ENCODE measurements at places on chromosomes 3 and 15. TPM values are rescaled to one million over a fixed set of nuclear protein-coding genes. Genes with fewer than 3 reads are reported as not detected.

The CD200R1 gene
- total RNA-seq, result 4.6 TPM

DNA sequence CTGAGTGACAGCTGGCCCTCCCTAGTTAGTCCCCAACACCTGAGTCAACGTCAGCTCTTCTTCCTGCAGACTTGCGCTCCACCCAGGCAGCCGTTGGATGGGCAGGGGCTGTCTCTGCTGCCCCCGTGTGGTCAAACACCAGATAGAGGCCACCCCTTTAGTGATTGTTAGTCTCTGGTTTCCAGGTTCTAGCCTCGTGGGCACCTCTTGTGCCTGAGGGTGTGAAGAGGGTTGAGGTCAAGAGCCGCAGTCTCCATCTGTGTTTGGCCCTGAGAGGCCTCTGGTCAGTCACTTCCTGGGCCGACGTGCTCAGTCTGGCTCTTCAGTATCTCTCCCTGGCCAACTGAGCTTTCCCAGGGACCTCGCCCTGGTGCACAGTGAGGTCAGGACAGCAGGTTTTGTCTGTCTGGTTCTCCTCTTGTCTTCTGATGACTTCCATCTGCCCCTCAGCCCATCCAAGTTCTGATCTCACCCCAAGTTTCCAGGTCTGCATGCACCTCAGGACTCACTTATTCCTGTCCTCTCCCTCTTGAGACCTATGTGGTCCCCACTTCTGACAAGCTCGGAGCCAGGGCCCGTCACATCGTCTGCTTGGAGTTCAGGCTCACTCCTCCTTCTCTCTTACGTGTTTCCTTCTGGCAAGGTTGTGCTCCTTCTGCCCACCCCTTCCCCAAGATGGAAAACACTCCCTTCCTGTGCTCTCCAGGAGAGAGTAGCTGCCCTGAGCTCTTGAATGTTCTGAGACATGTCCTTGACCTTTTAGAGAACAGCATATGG, 20.9 kb downstream of the CD276 start:
- peak; percentile 78 for DNase-seq

The SLC22A13 gene
- total RNA-seq, result 0.51 TPM

The ZIC1 gene
- 1.9 TPM for total RNA-seq

The MEF2A gene
- 166 TPM for total RNA-seq

The DUOXA2 gene
- total RNA-seq, result 1.2 TPM

The RTP3 gene
- total RNA-seq, result not detected

DNA sequence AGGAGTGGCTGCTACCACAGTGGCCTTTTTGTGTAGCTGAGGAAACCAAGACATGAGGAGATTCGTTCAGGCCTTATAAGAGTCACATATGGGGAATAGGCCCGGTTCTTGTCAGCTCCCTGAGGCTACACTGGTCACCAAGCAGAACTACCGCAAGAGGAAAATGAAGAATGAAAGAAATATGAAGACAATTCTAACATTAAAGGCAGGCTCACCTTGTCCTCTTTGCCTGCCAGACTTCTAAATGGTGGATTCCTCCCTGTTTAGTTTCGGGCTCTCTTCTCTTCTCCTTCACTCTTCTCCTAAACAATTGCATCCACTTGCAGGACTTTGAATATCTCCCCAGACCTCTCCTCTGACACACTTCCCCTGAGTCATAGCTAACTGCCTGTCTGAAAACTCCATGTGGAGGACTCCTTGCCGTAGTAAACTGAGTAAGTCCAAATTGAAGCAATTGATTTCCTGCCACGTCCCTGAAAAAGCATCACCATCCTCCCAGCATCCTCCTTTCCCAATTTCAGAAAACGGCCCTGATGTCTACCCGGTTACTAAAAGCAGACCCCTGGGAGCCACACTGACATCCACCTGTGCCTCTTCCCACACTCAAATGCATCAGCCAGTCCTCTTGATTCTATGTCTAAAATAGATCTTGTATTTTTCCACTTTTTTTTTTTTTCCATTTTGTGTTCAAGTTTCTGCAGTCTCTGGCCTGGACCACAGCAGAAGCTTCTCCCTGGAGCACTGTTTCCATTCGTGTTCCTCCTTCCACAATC, 30.3 kb upstream of the VEPH1 start:
- no peak for DNase-seq

The IMPG2 gene
- total RNA-seq, result 2.1 TPM

DNA sequence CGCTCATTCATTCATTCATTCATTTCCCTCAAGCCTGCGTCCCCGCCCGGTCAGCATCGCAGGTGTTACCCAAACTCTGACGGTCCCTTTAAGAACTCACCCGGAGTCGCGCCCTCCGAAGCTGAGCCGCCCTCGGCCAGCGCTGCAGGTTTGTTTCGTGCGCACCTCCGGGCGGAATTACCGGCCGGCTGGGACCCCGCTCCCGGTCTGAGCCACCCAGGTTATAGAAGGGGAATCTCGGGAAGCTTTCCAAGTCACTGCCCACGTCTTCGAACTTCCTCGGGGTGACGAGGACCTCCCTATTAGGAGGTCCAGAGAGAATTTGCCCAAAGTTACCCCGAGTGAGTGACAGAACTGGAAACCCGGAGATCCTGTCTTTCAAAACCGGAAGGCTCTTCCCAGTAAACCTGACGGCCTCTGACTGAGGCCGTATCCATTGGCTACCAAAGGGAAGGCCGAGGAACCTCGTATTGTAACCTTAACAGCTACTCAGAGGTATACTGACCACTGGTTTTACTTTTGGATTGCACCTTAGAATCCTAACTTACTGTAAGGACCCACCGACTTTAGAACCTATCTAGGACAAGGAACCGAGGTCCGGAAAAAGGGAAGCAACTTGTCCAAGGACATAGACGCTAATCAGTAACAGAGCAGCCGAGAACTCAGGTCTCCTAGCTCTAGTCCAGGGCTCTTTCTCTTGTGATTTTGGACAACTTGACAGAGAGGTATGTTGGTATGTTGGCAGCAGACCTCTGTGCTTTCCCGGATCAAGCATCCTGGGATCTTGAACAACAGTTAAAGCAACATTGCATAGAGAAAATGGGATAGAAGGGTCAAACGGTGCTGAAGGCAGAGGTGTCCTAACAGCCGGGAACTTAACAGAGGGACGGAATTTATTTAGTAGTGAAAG, 788 bp upstream of the DLG1 start:
- no peak for DNase-seq

- DNase-seq, result no peak
Observed at GRCh38 chr3:107452436-107452835, 70.3 kb upstream of the BBX start.

DNA sequence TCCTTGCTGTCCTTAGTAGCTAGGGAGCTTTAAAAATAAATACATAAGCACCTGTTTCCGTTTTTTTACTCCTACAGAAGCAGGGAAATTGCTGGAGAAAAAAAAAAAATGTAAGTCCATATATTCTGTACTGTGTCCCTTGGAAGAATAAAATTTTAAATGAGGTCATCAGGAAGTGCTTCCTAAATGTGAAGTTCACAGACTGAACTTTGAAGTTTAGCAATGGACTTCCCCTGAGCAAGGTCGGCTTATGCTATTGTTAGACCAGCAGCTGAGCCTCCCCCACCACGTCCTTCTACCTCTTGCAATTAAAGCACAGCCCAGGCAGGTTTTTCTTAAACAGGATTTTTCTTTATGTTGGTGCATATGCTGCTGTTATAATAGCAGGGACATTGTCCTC, 26.3 kb downstream of the LIPC start:
- DNase-seq, result no peak

- DNase-seq, result peak; percentile 62
Observed at GRCh38 chr3:46883054-46883829, 5.7 kb downstream of the PTH1R start.

The SNTN gene
- not detected for total RNA-seq

- no peak for DNase-seq
Observed at GRCh38 chr15:37931321-37931720, 3.1 kb upstream of the TMCO5A start.

DNA sequence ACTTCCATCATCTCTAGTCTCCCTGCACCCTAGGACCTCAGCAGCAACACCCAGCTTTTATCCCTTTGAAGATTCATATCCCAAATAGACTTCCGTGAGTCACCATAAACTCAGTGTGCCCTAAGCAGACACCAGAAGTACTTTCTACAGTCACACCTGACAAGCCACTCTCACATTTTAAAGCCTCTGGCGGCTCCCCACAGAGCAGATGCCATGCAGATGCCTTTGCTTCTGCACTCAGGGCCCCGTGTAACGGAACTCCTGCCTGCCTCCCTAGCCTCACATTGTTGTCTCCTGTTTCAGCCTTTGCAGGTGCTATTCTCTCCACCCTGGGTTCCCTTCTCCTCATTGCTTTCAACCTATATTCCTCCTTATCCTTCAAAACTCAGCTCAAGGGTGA, 155.5 kb upstream of the SLC24A5 start:
- DNase-seq, result no peak

- DNase-seq, result no peak
Observed at GRCh38 chr3:172173316-172174254, 134.2 kb downstream of the FNDC3B start.

DNA sequence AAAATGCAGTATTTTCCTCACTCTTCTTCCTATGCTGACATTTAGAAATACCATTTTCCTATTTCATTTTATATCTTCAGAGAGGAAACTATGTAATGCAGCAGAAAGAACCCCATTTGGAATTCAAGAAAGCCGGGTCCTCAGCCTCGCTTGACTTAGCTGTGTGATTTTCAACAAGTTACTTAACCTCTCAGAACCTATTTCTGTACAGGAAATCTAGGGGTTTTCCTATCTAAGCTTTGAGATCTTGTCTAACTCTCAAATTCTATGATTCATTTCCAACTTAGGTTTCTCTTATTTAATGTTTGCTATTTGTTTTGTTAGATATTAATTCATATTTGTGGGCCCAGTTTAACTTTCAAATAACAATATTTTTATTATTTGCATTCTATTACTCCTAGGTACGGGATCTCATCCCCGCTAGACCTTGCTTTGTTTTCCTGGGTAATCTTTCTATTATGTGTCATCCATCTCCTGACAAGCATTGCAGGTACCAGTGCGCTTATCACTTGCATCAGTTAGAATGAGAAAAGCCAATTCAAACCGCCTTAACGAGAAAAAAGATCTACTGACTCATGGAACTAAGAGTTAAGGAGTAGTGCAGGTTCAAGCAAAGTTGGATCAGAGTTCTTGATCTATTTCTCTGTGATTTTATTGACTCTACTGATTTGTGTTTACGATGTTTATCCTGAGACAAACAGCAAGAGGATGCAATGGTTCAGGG, 70.6 kb upstream of the BHLHE40 start:
- DNase-seq, result no peak

DNA sequence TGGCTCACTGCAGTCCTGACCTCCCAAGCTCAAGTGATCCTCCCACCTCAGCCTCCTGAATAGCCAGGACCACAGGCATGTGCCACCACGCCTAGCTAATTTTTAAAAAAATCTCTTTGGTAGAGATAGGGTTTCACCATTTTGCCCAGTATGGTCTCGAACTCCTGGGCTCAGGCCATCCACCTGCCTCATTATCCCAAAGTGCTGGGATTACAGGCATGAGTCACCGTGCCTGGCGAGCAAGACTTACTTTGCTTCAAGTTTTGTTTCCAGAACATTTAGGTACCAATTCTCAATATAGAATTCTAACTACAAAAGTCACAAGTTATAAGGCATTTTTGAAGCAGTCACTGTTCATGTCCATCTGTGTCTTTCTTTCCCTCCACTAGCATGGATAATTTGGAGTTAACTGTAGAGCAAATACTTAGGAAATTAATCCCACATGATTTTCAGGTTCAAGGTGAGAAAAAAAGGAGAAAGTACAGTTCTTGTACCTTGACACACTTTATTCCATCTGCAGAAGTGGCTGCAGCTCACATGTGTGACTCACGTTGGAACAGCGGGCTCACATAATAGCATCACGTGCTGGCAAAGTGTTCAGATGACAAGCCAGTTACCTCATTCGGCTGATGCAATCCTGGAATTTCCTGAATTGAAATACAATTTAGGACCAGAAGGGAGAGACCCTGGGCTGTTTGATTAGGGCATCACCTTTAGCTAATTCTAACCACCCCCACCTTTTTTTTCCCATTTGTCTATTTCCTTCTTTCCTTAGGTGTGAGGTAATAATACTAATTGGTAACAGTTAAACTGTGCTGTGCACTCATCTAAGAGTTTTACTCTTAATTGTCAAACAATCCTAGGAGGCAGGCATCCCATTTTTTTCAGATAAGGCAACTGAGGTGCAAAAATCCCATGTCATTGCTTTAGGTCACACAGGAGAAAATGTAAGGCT, 46.9 kb upstream of the NEDD4 start:
- DNase-seq, result peak; percentile 82

GRCh38 chr3:135272026-135272669, 477.1 kb downstream of the EPHB1 start:
- DNase-seq, result no peak

GRCh38 chr3:38119821-38120692, 16.9 kb downstream of the ACAA1 start:
- DNase-seq, result no peak

The ELL3 gene
- 6.1 TPM for total RNA-seq

GRCh38 chr3:111496894-111497559, 45.0 kb upstream of the CD96 start:
- DNase-seq, result no peak

The GP9 gene
- total RNA-seq, result not detected

DNA sequence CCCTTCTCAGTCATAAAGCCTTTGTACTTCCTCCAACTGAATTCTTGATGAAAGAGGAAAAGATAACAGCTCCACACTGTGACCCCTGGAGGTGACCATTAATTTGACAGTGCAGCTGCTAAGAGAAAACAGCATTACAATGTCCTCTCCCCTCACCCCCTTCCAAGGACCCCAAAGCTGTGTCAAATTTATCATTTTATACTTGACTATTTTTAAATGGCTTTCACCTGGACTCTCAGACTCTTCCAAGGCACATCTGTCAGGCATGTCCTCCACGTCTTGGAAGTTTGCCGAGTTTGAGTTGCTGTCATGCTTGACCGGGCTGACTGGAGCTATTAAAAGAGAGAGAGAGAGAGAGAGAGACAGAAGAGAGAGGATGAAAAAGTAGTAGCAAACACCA, 236.5 kb downstream of the WDR72 start:
- DNase-seq, result peak; percentile 55

- DNase-seq, result peak; percentile 89
Observed at GRCh38 chr3:88203642-88204055, 53.9 kb downstream of the C3orf38 start.

GRCh38 chr3:58514405-58514804, 22.5 kb downstream of the KCTD6 start:
- DNase-seq, result no peak

DNA sequence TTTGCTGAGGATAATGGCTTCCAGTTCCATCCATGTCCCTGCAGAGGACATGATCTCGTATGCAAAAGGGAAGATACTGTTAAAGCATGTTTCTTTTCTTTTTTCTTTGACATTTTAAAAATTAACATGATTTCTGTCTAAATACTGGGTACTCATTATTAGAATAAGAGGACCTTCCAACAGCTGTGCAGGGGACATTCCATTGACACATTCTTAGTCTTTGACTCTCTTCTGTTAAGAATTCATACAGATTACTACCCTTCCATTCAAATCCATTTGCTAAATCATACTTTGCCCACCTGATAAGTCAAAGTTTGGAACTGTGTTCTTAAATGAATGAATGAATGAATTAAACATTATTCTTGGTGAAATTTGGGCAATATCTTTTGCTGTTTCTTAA, 5.1 kb upstream of the CP start:
- no peak for DNase-seq

The SLC7A14 gene
- 0.10 TPM for total RNA-seq

- no peak for DNase-seq
Observed at GRCh38 chr3:58521917-58522631, 14.9 kb downstream of the ACOX2 start.
